ENCODE measurements at places on chromosomes 12 and 14. TPM values are rescaled to one million over a fixed set of nuclear protein-coding genes. Genes with fewer than 3 reads are reported as not detected.

GLS2 gene
- polyA plus RNA-seq, result 5.4 TPM

CEBPE gene
- polyA plus RNA-seq, result not detected

LRIG3 gene
- 7.2 TPM for polyA plus RNA-seq

KRT2 gene
- polyA plus RNA-seq, result not detected

ACRBP gene
- polyA plus RNA-seq, result 0.31 TPM

ZFYVE26 gene
- 2.9 TPM for polyA plus RNA-seq

AGAP2 gene
- 0.68 TPM for polyA plus RNA-seq

PTPRR gene
- 2.2 TPM for polyA plus RNA-seq

TAS2R7 gene
- polyA plus RNA-seq, result not detected

DNA sequence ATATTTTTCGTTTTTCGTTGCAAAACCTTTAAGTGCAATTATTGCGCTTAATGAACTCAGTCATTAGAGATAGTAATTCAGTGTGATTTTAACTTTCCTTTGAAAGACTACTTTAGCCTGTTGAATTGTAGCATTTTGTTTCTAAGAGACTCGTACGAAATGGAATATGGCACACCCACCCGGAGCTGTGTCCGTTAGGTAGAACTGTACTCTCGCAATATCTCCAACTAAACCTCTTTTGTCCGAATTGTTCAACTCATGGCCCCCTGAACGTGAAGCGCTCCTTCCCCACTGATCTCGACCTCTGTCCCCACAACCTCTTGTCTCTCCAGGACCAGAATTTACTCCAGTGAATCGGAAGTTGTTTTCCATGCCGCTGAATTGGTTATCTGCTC, 800 bp downstream of the PCNX4 start:
- DNase-seq, result no peak

DNA sequence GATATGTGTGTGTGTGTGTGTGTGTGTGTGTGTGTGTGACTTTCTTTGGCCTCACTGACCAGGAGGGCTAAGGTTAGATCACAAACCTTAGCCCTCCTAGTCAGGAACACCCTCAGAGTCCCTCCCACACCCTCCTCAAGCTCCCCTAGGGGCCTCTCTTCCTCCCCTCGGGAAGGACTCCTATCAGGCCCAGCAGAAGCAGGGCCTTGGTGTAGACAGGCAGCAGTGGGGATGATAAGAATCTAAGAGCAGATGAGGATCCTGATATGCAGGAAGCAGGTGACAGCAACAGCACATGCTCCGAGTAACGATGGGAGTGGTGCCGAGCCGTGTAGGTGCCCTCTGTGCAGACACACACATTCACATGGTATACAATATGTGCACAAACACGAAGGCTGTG, 20.7 kb downstream of the PLEK2 start:
- no peak for DNase-seq

GRCh38 chr14:78767436-78767835, 597.3 kb downstream of the NRXN3 start:
- no peak for DNase-seq

GRCh38 chr14:76964695-76965094, 63.8 kb downstream of the IRF2BPL start:
- DNase-seq, result no peak

DNA sequence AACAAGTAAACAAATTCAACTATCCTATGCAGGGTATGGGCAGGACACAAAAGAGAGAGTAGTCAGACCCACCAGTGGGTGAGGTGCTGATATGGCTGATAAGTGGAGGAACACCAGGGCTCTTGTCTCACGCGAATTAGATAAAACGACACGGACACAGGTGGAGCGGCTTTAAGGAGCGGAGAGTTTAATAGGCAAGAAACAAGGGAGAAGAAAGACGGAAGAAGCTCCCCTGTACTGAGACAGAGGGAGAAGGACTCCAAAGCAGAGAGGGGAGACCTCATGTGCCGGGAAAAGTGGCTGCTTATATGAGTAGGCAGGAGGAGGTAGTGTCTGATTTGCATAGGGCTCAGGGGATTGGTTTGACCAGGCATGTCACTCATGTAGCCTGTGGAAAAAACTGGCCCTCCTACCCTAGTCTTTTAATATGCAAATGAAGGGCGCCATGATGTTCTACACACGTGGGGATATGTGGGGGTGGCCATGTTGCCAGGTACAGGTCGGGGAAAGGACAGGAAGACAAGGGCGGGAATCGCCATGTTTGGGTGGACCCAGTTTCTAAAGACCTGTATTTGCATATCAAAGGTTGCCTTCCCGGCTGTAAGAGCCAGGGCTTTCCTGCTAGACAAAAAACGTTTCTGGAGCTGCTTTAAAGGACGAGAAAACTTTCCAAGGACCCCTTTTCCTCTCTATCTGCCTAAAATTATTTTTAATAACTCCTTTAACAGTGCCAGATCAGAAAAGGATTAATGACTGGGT, 28.8 kb downstream of the RPGRIP1 start:
- DNase-seq, result peak; percentile 96

- peak; percentile 75 for DNase-seq
Observed at GRCh38 chr14:99946652-99947489, 118.4 kb upstream of the EVL start.

DNA sequence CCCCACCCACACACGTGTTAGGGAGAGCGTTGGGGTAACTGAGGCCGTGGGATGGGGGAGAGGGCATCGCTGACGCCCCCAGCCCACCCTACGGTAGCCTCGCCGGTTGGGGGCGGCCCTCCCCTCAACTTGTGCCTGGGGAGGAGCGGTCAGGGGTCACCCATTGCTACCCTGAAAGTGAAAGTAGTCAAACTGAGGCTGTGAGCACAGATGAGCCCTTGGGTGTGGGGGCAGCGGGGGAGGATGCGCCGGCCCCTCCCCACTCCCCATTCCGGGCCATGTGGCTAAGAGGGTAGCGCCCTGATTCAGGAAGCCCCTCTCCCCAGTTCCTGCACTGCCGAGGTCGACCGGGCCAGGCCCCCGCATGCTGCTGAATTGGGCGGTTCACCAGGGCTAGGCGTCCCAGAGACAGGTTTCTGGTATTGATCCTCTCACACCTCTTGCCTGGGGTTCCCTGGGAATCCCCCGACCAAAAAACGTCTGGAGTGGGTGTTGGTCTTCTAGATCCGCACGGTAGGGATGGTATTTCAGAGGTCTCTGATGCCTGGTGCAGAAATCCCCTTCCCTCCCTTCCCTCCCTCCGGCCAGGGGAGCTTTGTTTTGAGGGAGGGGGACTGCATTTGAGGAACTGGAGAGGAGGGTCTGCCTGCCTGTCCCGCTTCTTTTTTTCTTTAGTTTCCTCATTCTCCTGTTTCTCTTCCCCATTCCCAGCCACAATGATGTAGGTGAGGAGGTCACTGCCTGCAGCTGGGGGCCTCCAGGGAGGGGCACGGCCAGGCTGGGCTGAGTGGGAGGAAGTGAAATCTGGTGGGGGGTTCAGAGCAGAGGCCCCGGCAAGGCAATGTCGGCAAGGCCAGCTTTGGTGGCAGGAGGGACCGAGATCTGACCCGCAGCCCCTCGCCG, 1.0 kb downstream of the SH2B3 start:
- DNase-seq, result peak; percentile 60

DNA sequence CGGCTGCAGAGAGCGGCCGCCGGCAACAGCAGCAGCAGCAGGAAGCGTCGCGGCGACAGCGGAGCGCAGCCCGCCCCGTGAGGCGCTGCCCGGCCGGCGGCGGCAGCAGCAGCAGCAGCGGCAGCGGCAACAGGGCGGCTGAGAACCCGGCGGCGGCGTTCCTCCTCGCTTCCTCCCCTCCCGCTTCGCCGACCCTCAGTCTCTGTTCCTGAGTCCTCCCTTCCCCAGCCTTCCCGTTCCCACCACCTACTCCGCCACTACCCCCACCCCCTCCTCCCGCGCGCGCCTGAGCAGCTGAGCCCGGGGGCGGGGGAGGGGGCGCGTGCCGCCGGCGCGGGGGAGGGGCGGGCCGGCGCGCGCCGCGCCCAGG, 310 bp downstream of the BICDL1 start:
- DNase-seq, result no peak

- DNase-seq, result peak; percentile 57
Observed at GRCh38 chr12:53102883-53103807, at the start of gene SOAT2. SOAT2 (plus strand) TSS chr12:53103486; CDS start chr12:53103578, 92 bp downstream.

DNA sequence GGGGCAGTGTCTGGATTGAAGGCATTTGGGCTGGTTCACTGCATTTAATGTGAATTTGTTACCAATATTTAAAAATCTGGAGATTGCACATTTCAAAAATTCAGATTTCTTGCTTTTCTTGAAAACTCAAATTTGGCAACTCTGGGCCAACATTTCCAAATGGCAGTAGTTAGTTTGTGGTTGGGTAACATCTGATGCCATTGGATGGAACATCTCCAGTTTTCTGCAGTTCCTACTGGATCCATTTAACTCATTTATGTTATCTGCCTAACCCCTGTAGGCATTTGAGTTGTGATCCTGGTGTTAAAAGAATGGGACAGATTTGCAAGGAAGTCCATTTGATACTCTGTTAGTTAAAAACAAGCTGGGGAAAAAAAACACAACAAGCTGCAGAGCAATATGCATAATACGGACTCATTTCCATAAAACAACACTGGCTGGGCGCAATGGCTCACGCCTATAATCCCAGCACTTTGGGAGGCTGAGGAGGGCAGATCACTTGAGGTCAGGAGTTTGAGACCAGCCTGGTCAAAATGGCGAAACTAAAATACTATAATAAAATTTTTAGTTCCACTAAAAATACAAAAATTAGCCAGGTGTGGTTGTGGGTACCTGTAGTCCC, 7.9 kb downstream of the EIF2B2 start:
- DNase-seq, result no peak

DNA sequence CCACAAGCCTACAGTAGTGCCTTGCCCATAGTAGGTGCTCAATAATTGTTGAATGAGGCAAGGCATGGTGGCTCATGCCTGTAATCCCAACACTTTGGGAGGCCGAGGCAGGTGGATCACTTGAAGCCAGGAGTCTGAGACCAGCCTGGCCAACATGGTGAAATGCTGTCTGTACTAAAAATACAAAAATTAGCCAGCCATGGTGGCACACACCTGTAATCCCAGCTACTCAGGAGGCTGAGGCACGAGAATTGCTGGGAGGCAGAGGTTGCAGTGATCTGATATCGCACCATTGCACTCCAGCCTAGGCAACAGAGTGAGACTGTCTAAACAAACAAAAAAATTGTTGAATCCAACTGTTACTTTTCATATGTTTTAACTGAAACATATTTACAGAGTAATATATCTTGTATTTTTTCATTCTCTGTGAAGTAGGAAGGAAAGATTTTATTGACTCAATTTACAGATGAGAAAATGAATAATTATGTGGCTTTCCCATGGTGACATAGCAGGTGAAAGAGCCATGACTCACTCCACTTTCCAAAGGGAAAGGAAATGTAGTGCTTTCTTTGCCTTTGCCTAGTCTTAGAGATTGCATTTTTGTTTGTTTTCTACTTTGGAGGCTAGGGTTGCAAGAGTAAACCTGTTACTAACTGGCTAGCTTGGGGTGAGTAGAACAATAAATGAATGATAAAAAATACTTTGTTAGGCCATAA, 95.4 kb upstream of the SLC38A4 start:
- DNase-seq, result peak; percentile 36

- DNase-seq, result no peak
Observed at GRCh38 chr12:31346267-31346666, 20.3 kb upstream of the SINHCAF start.

DNA sequence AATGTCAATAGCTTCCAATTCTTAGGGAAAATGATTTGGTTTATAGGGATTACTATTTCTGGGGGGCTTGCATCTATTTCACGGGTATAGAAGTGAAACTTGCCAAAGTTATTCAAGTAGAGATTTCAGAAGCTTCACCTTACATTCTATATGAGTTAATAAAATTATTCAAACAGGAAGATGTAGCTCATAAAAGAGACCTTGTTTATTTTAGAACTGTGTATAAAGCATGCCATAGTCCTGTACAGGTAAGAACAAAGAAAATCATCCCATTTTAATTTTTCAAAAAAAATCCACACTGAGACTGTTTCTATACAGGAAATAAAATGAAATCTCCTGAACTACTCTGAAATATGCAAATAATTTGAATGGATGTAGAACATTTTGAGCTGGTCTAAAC, 834.7 kb downstream of the TRHDE start:
- no peak for DNase-seq

- DNase-seq, result no peak
Observed at GRCh38 chr12:15679151-15679550, 110.0 kb downstream of the EPS8 start.

DNA sequence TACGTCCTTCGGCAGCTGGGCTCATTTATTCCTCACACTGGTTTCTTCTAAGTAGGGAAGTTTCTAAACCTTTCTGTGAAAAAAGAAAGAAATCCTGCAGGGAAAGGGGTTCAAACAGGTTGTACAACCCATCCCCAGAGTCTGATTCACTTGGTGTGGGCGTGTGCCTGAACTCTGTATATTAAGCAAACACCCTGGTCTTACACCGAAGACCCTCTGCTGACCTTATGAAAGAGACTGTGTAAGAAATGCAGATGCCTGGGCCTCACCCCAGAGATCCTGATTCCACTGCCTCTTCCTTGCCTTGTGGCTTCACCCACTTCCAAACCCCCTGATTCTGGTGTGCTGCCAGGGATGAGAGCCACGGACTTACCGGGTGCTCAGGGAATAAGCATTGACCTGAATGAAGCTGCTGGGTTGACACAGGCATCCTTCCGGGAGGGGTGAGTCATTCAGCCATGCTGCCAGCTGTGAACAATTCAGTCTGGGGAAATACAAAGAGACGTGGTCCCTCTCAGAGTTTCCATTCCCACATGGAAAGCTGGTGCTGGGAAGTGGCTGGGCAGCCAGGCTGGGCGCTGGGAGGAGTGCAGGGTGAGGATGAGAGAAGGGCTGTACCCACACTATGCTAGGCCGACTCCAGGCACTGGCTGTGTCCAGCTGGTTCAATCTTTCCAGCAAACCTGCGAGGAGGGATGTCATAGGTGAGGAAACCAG, 26.5 kb upstream of the ACTN1 start:
- peak; percentile 55 for DNase-seq

All from stomach (tissue), 19 donors.